ENCODE measurements at places on chromosomes 3 and 15. TPM values are rescaled to one million over a fixed set of nuclear protein-coding genes. Genes with fewer than 3 reads are reported as not detected.

DPPA2 gene
- polyA plus RNA-seq, result not detected

CKMT1A gene
- polyA plus RNA-seq, result not detected

GRIP2 gene
- polyA plus RNA-seq, result 29.3 TPM

GPR176 gene
- 3.6 TPM for polyA plus RNA-seq

SLC28A2 gene
- polyA plus RNA-seq, result 0.13 TPM

GOLGA6D gene
- 0.30 TPM for polyA plus RNA-seq

TMEM212 gene
- polyA plus RNA-seq, result 0.11 TPM

SH3GL3 gene
- polyA plus RNA-seq, result 6.5 TPM

CADPS gene
- 2.2 TPM for polyA plus RNA-seq

CCR8 gene
- polyA plus RNA-seq, result not detected

GCHFR gene
- 5.6 TPM for polyA plus RNA-seq

LYSMD2 gene
- 6.5 TPM for polyA plus RNA-seq

MITF gene
- 6.8 TPM for polyA plus RNA-seq

TTLL13 gene
- polyA plus RNA-seq, result 0.20 TPM

CEP19 gene
- polyA plus RNA-seq, result 1.6 TPM

SLCO3A1 gene
- polyA plus RNA-seq, result 4.0 TPM

TMEM62 gene
- 9.8 TPM for polyA plus RNA-seq

SMCO1 gene
- 2.2 TPM for polyA plus RNA-seq

C3orf85 gene
- not detected for polyA plus RNA-seq

HCN4 gene
- polyA plus RNA-seq, result not detected

RHO gene
- polyA plus RNA-seq, result 0.09 TPM

CLDN16 gene
- polyA plus RNA-seq, result 0.13 TPM

FOXB1 gene
- polyA plus RNA-seq, result not detected

Data from forelimb muscle (tissue), 1 donor.